ENCODE measurements at places on chromosomes 12 and 14.
A peak's percentile ranks its signal among the peaks of the same experiment; 100 is the strongest.

GRCh38 chr12:5808981-5809380, 136.1 kb downstream of the ANO2 start:
- no peak for DNase-seq

GRCh38 chr12:68772714-68773113, 26.7 kb downstream of the SLC35E3 start:
- no peak for DNase-seq

- DNase-seq: no peak
Observed at GRCh38 chr14:37899365-37899764, 303.9 kb downstream of the TTC6 start.

- no peak for DNase-seq
Observed at GRCh38 chr14:96592591-96593386, 90.6 kb downstream of the PAPOLA start.

DNA sequence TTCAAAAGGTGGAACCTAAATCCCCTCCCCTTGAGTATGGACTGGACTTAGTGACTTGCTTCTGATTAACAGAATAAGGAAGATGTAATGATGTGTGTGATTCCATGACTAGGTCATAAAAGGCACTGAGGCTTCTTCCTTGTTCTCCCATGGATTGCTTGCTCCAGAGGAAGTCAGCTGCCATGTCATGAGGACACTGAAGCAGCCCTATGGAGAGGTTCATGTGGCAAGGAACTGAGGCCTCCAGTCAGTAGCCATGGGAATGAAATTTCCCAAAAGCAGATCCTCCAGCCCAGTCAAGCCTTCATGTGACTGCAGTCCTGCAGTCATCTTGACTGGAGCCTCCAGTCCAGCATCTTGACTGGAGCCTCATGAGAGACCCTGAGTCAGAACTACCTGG, 10.7 kb downstream of the TMBIM4 start:
- DNase-seq: no peak

DNA sequence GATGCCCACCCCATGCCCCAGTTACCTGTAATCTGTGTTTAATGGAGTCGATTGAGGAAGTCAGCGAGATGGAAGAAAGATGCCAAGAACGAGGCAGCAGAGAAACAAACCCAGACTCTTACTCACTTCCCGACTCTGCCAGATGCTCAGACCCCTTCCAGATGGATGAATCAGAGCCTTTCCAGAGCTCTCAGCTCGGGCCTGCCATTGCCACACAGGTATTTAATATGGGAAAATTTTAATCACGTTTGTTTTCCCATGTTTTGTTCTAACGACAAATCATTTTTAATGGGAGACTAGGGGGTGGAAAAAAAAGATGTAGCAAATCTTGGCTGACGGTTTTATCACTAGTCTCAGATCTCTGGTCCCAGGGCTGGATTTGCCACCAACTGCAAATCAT, 72.5 kb upstream of the SRRM4 start:
- no peak for DNase-seq

DNA sequence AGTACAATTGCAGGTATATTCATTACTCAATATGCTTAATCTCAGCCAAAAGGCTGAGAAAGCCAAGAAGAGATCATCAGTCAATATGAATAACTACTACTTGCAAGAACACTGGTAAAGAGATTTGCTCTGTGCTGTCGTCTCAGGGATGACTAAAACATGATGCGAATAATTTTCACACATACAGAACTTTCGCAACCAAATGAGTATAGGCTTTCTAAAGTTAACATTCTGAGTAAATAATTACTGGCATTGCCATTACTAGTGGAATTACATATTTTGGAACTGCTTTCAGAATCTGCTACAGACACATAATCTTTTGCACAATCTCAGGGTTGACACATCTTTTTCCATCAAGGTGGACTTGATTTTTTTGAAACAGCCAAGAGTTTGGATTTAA, 24.7 kb downstream of the NCKAP1L start:
- DNase-seq: no peak

DNA sequence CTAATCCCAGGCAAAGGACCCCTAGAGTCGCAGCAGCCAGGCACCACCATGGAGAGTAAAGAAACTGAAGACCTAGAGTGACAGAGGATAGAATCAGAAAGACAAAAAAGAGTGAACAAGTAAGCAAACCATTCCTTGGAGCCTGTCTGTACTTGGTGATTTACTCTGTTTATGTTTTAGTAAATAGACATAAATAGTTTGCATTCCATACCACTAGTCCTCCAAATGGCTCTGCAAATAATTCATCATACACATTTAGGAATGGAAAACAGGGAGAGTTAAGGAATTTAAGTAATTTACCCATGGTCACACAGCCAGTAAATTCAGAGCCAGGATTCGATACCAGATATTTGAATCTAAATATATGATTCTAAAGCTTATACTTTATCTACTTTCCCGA, 2.8 kb downstream of the OLR1 start:
- DNase-seq: no peak

DNA sequence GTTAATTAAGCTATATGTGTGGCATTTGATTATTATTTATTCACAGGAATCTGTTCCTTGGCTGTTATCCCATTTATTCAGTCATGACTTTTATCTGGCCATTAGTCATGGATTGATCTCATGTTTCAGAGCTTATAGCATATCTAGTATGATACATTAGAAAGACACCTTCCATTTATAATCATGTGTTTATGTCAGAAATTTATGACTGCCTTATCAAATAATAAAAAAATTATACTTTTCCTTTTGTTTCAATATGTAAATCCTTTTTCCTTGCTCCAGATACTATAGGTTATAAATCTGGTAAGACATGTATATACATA, 248.0 kb upstream of the PDE3A start:
- no peak for DNase-seq

DNA sequence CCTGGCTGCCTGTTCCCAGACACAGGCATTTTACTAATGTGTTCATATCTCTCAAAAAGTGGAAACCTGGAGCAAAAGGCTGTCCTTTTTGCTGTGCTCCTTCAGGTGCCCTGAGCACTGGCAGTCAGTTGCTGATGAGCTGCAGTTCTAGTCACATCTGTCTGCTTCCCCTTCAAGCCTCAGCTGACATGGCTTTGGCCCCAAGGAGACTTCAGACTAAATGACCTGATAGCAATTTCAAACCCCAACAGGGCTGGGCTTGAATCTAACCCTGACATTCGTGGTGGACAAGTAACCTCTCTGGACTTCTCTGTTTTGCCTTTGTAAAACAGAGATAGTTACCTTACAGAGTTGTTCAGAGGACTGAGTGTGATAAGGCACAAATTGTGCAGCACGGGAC, 5.7 kb downstream of the SERPINA9 start:
- DNase-seq: no peak

DNA sequence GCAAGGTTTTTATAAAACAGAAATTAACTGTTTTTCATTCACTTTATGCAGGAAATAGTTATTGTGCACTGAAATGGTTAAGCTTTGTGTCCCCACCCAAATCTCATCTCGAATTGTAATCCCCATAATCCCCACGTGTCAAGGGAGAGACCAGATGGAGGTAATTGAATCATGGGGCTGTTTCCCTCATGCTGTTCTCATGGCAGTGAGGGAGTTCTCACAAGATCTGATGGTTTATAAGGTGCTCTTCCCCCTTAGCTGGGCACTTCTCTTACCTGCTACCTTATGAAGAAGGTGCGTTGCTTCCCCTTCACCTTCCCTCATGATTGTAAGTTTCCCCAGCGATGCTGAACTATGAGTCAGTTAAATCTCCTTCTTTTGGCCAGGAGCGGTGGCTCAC, 123.9 kb downstream of the TMTC2 start:
- no peak for DNase-seq

- DNase-seq: no peak
Observed at GRCh38 chr14:69232388-69232787, 27.6 kb upstream of the GALNT16 start.

DNA sequence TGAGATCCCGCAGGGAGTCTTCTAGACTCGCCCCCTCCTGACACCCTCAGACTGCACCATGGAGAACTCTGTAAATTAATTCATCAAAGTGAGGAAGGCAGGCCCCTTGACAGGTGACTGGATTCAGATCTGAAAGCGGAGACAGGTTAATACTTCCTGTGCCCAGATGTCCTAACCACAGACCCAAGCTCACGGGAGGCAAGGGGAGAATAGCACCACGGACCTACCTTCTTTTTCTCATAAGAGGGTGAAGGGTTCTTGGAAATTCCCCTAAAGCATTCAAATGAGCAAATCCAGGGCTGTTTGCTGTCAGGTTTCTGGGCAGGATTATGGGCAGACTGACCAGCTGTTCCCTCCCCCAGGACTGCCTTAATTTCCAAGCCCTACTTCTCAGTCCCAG, 170.0 kb downstream of the ZFP36L1 start:
- no peak for DNase-seq

GRCh38 chr12:47855502-47855901, 35.8 kb upstream of the HDAC7 start:
- no peak for DNase-seq

- DNase-seq: no peak
Observed at GRCh38 chr12:81021834-81022233, 56.0 kb upstream of the ACSS3 start.

GRCh38 chr14:49479432-49479831, 106.7 kb downstream of the RPS29 start:
- no peak for DNase-seq

- no peak for DNase-seq
Observed at GRCh38 chr12:82426081-82426480, 67.8 kb downstream of the METTL25 start.

- DNase-seq: no peak
Observed at GRCh38 chr12:111224186-111225066, 144.5 kb downstream of the PHETA1 start.

- DNase-seq: no peak
Observed at GRCh38 chr12:116876151-116876869, 4.9 kb downstream of the HRK start.

DNA sequence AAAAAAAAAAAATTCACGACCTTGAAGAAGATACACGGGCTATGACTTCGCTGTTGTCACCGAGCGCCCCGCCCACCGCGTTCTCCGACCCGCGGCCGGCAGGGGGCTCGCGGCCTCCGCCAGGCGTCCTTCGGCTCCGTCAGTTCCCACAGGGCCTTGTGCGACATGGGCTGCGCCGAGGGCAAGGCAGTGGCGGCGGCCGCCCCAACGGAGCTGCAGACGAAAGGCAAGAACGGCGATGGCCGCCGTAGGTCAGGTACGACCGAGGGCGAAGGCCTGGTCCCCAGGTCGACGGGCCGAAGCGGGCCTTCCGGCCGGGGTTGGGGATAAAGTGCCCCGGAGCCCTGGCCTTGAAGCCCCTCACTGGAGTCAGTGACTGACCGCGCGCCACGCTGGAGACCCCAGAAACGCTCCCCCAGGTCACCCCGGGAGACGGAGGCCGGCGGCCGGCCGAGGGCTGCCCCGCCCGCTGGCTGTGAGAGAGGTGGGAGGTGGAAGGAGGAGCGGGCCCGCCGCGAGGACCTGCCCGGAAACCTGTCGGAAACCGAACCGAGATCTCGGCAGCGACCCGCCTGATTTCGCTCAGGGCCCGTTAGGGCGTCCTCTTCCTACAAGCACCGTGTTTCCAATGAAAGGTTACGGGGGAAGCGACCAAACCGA, at the start of gene TXNRD1:
TXNRD1 (plus strand) TSS at position 142 of the 660 bp plus-strand sequence; CDS start at position 166, 24 bp downstream.
- peak; percentile 7 for DNase-seq

GRCh38 chr14:32472512-32473463, 143.7 kb downstream of the AKAP6 start:
- DNase-seq: peak; percentile 43

DNA sequence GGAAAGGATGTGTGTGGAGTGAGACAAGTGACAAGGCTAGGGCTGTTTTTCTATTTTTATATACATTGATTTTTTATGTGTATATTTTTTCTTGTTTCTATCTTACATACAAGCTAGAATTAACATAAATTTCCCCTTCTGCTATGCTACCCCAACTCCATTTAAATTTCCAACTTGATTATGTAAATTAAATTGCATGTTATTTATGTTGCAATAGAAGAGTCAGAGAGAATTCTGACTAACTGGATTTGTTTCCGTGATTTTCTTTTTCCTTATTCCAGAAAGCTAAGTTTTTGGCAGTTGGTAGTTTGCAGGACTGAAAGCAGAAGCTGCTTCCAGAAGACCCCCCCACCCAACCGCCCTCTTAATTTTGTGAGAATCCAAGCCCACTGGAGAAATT, 8.9 kb upstream of the YBX3 start:
- DNase-seq: no peak

GRCh38 chr14:96848011-96848410, 50.8 kb downstream of the VRK1 start:
- no peak for DNase-seq

DNA sequence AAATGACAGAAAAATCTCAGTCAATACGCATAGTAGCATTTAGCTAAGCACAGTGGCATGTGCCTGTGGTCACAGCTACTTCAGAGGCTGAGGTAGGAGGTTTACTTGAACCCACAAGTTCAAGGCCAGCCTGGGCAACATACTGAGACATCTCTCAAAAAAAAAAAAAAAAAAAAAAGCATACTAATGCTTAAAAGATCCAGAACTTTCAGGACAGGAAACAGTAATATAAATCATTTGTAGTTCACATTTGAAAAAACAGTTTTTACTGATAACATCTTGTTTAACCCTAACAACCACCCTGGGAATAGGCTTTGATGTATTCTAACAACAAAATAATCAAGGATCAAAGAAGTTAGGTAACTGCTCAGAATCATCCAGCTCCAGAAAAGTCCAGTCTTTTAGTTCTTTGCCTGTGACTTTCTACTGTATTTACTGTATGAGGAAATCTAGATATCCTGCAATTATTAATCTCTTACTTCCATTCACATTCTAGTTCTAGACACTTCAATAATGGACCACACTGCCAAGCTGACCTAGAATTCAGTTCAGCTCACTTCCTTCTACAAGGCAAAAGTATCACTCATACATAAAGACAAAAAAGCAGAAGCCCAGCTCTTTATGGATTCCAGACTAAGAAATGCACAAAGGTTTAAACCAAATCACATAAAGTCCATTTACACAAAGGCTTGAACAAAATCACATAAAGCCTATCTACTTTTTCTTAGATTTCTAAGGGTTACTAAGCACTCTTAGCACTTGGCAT, 28.5 kb downstream of the PAWR start:
- no peak for DNase-seq

DNA sequence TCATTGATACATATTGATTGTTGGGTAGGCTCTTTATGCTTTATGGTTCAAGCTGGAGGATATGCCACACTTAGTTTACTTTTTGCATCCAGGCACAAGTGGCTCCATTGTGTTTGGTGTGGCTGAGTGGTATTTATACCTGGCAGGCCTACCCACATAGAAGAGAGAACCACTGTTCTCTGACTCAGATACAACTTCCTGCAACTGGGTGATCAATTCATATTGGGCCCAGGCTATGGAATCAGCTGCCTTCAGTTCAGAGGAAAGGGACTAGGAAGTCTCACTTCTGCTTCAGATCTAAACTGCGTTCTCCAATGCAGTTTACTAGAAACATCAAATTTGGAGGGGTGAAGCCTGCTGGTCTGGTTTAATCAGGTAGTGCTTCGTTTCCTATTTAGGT, 49.8 kb upstream of the LRRK2 start:
- DNase-seq: no peak

DNA sequence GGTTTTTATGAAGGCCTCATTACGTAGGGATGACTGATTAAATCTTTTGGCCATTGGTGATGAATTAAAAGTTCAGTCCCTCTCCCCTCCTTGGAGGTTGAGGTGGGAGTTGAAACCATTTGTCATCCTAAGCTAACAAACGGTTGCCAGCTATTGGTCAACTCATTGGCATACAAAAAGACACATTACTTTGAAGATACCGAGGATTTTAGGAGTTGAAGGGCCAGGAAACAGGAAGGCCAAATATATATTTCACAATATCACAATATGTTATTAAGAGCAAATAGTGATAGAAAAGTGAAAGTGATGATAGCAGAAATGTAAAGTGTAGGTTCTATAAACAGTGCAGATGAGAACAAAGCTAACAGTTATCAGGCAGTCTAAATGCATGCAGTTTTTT, 24.4 kb downstream of the RCOR1 start:
- no peak for DNase-seq

- DNase-seq: peak; percentile 29
Observed at GRCh38 chr12:52307836-52308805, 13.1 kb downstream of the KRT83 start.

Data from NCI-H1092 (cell line).